ENCODE measurements at places on chromosomes 7 and 10. TPM values are rescaled to one million over a fixed set of nuclear protein-coding genes. Genes with fewer than 3 reads are reported as not detected.

Gene PIK3CG
- 0.30 TPM for total RNA-seq

Gene DUS4L
- 17.0 TPM for total RNA-seq

Gene AKR1C2
- 10.1 TPM for total RNA-seq

Gene IL15RA
- 3.9 TPM for total RNA-seq

Gene PRLHR
- not detected for total RNA-seq

Gene NEBL
- total RNA-seq = 2.2 TPM

Gene MSMB
- total RNA-seq = not detected

Gene UPK3BL1
- total RNA-seq = 16.4 TPM

Gene ACTR3C
- not detected for total RNA-seq

Gene MYL10
- total RNA-seq = 0.75 TPM

Gene TEX47
- not detected for total RNA-seq

Gene CACNA2D1
- total RNA-seq = 8.3 TPM

Gene EN2
- total RNA-seq = 5.5 TPM

Gene ITIH5
- total RNA-seq = 2.0 TPM

Gene SFTPD
- total RNA-seq = not detected

Gene INMT
- 0.11 TPM for total RNA-seq

Gene VPS37D
- total RNA-seq = 3.2 TPM

Gene TWIST1
- total RNA-seq = 29.9 TPM

Gene ZPBP
- total RNA-seq = not detected

Gene CFAP70
- 0.11 TPM for total RNA-seq

Gene C10orf105
- not detected for total RNA-seq

Gene TCERG1L
- not detected for total RNA-seq

Gene GRM8
- 1.1 TPM for total RNA-seq

Gene ZKSCAN5
- total RNA-seq = 12.2 TPM

Gene ZNF485
- 4.2 TPM for total RNA-seq

Gene PPP1R17
- not detected for total RNA-seq

Gene MCM10
- 26.8 TPM for total RNA-seq

Gene PTPN20
- not detected for total RNA-seq

Gene ZNF467
- total RNA-seq = 0.34 TPM

Gene TMEM213
- total RNA-seq = not detected

Gene CYP2W1
- total RNA-seq = not detected

Gene CYP3A7
- not detected for total RNA-seq

Gene SPDYE11
- not detected for total RNA-seq

Gene HMX2
- total RNA-seq = not detected

Gene CDH23
- total RNA-seq = 2.0 TPM

Gene MAT1A
- total RNA-seq = 0.19 TPM

Gene NPSR1
- not detected for total RNA-seq

Gene CYP2E1
- total RNA-seq = 6.4 TPM

Gene LRIT1
- not detected for total RNA-seq

Gene NUTM2A
- 0.45 TPM for total RNA-seq

Gene CYP3A4
- not detected for total RNA-seq

Gene AKR1D1
- not detected for total RNA-seq

Gene FFAR4
- total RNA-seq = 0.08 TPM

Gene SLC26A5
- total RNA-seq = not detected

Gene KLLN
- 0.29 TPM for total RNA-seq

Gene MAD1L1
- total RNA-seq = 71.4 TPM

Gene CHAT
- total RNA-seq = not detected

Gene C10orf90
- total RNA-seq = 22.0 TPM

Gene LIPK
- total RNA-seq = not detected

Gene C10orf71
- total RNA-seq = not detected

Gene HABP2
- 0.08 TPM for total RNA-seq

Gene NRAP
- total RNA-seq = not detected

Gene STOX1
- 0.21 TPM for total RNA-seq

Gene CCDC172
- not detected for total RNA-seq

Gene DCLRE1A
- total RNA-seq = 8.2 TPM

Gene TAF5
- total RNA-seq = 8.6 TPM

Gene SEMA3C
- 70.5 TPM for total RNA-seq

Gene PTN
- total RNA-seq = 6.4 TPM

Gene FAM221A
- total RNA-seq = 1.8 TPM

Gene ZNF786
- total RNA-seq = 3.7 TPM

Measured in A375 (cell line).